Astrocyte (in vitro differentiated cells and primary cell): ENCODE measurements at places on chromosomes 5 and 9.
A peak's percentile ranks its signal among the peaks of the same experiment; 100 is the strongest.

DNA sequence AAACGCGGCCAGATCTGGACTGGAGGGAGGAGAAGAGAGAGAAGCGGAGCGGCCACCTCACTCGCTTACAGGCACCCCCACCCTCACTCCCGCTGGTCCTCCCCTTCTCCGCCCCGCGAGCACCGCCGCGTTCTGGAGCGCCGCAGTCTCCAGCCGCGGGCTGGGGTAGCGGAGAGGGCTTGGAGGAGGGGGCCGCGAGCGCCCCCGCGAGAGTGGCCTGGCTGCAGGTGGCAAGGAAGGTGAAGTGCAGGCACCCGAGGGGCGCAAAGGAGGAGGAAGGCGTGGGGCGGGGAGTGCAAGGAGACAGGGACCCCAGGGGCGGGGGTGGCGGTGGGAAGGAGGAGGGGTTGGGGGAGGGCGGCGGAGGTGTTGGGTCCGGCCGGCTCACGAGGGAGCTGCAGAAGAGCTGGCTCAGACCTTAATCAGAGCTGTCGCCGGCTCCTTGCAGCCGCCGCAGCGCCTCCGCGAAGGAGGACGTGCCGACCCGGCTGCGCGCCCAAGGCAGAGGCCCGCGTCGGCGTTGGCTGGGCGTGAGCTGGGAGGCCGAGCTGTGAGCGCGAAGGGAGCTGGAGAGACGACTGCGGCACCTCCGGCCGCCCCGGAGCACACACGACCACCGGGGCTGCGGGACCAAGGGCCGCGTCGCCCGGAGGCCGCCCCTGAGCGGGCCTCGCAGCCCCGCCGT is at the start of gene DMRT3:
Gene DMRT3 (plus strand): TSS at position 398 of the 685 bp plus-strand sequence. CDS start 347 bp downstream, outside the sequence.
- DNase-seq, result no peak

- DNase-seq, result no peak
These were observed 21.8 kb downstream of the PCDHAC2 start for GRCh38 chr5:140988100-140988499.

DNA sequence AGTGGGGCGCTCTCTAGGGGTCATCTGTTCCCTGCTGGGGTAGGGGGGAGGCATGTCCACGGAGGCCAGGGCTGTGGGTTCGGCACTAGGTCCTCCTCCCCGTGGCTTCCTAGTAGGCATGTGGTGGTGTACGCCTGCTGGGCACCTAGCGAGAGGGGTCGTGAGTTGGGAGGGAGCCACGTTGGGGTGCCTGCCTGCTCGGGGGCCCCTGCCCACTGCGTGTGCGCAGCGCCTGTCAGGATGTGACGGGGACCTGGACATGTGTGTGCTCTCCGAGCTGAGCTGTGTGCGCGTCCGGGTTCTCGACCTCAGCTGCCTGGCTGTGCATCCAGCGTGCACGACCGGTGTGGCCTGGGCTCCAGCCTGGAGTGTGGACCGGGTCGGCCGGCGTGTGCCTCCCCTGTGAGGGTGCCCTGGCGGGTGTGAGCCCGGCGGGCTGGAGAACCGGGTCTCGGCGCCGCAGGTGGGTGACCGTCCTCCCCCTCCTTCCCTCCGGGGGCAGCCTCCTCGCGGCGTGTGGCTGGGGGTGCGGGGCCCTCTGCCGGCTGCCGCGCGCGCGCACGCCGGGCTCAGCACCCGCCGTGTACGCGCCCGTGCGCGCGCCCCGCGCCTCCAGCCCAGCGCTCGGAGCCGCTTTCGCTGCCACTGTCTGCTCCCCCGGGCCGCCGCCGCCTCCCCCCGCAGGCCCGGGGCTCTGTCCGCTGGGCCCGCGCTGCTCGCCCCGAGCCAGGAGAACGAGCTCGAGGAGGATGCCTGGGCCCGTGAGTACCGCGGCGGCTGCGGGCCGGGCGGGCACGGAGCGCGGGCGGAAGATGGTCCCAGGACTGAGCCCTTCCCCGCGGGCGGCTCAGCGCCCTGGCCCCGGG is at the start of gene PRR7:
Gene PRR7 (plus strand): TSS at position 615 of the 866 bp plus-strand sequence. CDS start 8,254 bp downstream, outside the sequence.
- peak; percentile 62 for DNase-seq

GRCh38 chr5:26388976-26389375 is 649.4 kb downstream of the CDH9 start:
- DNase-seq, result peak; percentile 4

- DNase-seq, result no peak
These were observed 8.0 kb downstream of the KCNN2 start for GRCh38 chr5:114369680-114370417.

- DNase-seq, result no peak
These were observed 14.2 kb downstream of the NDUFAF2 start for GRCh38 chr5:60959156-60959555.

DNA sequence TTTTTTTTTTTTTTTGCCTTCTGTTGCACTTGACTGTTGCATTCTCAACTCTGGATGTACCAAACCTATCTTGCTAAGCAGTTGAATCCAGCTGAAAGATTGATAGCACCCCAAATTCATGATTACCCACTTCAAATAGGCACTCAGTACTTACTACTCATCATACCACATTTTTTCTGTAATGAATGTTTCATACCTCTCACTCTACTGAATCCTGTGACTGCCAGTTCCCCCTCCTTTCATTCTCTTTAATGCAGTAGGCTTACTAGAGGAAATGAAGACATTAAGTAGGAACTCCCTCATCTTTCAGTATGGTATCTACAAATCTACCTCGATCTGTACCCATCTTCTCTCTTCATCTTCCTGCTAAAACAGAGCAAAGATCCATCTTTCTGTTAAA is 6.8 kb downstream of the INVS start:
- DNase-seq, result no peak

DNA sequence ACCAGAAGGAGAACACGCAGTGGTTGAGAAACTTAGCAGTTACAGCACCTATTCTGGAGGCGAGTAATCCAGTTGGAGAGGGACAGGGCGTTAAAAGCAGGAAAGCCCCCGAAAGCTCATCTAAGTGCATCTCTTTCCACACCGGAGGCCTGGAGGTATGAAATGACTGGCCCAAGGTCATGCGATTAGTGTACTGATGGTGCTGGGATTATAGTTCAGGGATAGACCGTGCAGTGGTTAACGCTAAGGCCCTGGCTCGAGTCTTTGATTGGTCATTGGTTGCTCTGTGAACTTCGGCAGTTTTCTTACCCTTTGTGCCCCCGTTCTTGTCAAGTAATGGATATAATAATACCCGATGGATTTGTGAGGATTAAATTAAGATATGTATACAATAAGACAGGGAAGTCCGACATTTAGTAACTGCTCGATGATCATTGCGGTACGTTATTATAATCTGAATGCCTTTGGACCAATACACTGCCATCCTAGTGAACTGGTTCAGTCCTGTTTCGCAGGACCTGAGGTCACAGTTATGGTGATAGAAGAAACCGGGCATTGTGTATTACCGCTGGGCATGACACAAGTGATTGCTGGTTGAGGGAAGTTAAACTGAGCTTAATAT is 960 bp downstream of the CANX start:
- peak; percentile 27 for DNase-seq

GRCh38 chr9:89077519-89077918 is 86.3 kb downstream of the S1PR3 start:
- DNase-seq, result no peak

DNA sequence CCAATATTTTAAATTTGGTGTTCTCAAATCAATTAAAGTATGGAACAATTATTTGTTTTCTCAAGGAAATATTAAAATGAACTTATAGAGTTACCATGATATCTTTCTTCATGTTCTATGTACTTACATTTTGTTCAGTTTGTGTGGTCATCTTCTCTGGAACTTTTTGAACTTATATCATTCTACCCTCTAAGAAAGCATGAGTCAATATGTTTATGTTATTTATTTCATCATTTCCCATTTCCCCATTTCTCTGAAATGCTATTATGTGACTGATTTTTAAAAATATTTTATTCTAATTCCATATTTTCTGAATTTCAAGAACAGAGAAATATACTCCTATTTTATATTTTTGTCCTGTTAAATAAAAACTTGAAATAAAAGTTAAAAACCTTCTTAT is 123.5 kb upstream of the ACOT12 start:
- DNase-seq, result no peak

DNA sequence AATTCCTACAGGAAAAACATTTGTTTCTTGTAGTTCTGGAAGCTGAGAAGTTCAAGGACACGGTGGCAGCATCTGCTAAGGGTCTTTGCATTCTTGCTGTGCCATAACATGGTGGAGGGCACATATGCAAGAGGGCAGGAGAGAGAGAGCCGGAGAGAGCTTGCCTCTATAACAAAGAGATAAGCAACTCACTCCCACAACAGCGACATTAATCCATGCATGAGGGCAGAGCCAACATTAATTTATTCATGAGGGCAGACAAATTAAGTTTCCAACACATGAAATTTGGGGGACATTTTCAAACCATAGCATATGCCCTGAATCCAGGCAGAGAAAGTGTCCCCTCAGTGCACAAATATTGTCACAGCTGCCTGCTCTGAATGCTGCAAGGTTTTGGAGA is 4.4 kb upstream of the GTF3C5 start:
- DNase-seq, result no peak

DNA sequence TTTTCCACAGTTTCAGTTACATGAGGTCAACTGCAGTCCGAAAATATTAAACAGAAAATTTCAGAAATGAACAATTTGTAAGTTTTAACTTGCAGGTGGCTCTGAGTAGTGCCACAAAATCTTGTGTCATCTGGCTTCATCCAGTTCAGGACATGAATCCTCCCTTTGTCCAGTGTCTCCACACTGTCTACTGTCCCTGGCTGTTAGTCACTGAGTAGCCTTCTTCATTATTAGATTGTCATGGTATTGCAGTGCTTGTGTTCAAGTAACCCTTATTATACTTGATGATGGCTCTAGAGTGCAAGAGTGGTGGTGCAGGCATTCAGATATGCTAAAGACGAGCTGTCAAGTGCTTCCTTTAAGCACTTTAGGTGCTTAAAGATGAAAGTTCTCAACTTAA is 65.3 kb downstream of the CFAP95 start:
- DNase-seq, result no peak

DNA sequence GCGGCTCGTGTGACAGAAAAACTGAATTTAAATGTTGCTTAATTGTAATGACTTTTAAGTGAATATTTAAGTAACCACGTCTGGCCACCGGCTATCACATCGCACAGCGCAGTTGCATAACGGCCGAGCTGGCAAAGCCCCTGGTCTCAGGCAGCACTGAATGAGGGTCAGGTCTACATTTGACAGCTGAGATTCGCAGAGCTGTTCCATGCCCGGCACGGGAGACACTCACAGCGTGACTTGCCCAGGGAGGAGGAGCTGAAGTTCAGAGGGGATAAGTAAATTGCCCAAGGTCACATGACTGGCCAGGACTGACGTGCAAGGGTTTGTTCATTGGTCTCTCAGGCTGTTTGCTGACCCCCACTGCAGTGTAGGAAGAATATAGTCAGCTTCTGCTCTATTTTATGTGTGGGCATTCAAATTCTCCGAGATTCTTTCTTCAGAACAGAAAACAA is 17.4 kb upstream of the COL5A1 start:
- no peak for DNase-seq

DNA sequence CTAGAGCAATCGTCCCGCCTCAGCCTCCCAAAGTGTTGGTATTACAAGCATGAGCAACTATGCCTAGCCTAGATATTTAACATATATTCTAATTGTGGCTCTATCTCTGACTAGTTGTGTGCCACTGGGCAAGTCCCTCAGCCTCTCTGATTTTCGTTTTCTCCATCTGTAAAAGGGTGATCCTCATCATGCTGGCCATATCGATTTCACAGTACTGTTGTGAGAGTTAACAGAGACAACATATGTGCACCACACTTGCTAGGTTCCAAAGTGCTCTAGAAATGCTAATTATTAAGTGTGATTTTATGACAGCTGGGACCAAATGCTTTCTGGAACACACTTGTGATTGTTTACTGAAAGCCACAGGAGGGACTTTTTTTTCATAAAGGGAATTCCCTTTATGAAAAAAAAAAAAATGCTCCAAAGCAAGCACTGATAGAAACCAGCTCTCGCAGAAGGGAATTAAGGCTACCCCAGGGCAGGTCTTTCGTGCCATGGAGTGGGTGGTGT is 78.5 kb upstream of the EPB41L4B start:
- DNase-seq, result no peak
